ENCODE measurements at places on chromosomes 11 and 22.
A peak's percentile ranks its signal among the peaks of the same experiment; 100 is the strongest.

GRCh38 chr11:8168485-8169257, at the start of gene RIC3:
TSS of gene RIC3 (minus strand) at chr11:8169025. CDS start at chr11:8168989, 36 bp downstream.
- no peak for DNase-seq

DNA sequence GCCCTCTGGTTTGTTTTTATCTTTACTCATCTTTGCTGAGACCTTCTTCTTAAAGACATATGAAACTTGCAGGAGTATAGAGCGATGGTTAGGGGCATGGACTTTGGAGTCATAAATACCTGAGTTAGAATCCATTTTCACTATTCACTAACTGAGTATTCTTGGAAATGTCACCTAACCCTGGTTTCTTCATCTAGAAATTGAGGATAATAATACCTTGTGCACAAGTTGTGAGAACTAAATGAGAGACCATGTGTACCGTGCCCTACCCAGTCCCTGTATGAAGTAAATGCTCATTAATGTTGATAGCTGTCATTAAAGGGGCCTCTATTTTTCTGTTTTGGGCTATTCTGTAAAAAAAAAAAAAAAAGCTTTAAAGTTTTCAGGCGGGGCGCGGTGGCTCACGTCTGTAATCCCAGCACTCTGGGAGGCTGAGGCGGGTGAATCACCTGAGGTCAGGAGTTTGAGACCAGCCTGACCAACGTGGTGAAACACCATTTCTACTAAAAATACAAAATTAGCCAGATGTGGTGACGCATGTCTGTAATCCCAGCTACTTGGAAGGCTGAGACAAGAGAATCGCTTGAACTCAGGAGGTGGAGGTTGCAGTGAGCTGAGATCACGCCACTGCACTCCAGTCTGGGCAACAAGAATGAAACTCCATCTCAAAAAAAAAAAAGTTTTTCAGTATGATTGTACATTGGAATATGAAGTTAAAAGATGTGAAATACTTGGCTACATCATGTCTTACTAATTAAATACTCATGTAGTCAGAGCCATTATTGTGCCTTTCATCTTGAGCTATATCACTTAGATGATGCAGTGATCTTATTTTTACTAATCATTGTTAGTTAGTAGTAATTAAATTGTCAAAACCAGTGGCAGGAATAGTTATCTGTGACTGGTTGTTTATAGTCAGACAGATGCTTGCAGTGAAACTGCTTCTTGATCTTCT, 95.0 kb downstream of the AMOTL1 start:
- no peak for DNase-seq

GRCh38 chr11:75333022-75333806, 18.2 kb downstream of the ARRB1 start:
- DNase-seq = no peak

DNA sequence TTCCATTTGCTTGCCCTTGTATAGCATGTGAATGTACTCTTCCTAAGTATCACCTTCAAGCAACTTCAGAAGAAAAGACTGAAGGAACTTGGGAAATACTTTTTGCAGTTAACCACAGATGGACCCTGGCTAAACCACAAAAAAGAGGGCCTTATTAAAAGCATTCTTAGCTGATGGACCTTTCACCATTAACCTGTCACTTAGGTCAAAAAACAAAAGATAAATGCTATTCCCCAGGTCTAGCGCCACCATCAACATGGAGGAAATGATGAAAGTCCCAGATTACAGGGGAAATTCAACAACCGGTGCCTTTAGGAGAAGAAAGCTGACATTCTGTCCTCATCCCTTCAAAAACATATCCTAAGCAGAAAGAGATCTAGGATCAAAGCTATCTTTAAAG, 29.5 kb downstream of the STK33 start:
- no peak for DNase-seq

DNA sequence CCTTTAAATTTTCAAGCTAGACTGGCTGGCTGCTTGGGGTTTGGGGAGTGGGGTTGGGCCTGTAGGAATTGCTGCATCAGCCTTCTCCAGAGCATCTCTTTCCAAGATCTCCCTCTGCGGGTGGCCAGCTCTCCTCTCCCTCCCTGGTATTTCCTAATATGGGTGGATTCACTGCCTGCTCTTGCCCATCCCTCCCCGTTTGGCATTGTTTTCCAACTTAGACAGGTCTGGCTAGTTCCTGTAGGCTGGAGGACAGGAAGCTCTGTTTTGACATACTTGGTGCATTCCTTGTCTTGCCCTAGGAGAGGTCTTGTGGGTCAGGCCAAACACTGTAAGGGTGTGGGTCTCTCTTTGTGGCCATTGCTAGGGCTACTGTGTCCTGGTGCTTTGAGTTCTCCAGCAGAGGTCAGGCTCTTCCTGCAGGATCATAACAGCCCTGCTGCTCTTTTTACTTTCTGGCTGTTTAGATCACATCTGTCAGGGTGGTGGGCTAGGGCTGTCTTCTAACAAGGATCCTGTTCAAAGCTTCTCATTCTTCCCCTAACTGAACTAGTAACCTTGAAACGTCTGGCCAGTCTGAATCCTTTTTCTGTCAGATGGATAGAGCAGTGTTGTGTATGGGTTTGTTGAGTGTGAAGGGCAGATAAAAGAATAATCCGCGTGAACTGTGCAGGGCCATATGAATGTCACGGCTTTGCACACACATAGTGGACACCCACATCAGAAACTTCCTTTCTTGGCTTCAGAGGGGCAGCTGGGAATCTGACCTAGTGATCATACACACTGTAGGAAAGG, 18.3 kb upstream of the MICALL1 start:
- DNase-seq = peak; percentile 36

DNA sequence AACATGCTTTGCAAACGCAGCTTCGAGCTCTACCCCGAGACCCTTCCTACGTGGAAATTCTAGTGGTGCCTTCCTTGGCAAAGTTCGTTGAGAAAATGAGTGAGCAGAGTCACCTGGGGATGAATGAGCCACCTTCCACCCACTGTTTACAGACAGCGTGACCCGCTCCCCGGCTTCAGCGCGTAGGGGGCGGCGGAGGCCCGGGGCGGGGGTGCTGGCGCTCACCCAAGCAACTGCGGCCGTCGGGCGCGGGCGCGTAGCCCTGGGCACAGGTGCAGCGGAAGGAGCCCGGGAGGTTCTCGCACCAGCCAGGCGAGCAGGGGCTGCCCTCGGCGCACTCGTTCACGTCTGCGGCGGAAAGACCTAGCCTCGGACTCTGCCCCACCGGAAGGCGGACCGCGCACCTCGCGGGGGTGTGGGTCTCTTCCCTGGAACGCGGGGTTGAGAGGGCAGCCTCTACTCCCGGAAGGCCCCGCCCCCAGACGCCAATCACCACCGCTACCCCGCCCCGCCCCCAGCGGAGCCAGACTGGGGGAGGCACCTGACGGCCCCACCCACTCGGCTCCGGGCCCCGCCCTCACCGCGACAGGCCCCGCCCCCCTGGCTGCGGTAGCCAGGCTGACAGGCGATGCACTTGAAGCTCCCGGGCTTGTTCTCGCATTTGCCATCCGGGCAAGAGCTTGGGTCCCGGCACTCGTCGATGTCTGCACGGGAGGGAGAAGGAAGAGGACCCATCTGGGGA, 11.8 kb downstream of the LTBP3 start:
- DNase-seq = peak; percentile 37

- peak; percentile 77 for DNase-seq
These were observed 6.0 kb upstream of the OR5B21 start for GRCh38 chr11:58513747-58514367.

DNA sequence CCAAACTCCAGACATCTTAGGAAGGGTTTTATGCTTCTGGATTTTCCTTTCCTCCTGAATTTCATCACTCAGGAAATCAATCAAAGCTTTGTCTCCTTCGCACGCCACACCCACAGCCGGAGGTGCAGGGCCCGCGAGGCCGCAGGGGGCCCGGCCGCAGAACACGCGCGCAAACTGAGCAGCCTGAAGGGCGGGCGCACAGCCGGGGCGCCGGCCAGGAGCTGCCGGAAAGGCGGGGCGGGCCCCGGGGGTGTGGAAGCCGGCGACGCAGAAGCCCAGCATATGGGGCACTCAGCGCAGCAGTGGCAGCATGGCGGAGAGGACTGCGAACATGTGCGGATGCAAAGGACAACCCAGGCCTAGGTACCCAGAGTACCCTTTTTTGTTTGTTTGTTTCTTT, 33.1 kb upstream of the SPTBN2 start:
- DNase-seq = no peak

DNA sequence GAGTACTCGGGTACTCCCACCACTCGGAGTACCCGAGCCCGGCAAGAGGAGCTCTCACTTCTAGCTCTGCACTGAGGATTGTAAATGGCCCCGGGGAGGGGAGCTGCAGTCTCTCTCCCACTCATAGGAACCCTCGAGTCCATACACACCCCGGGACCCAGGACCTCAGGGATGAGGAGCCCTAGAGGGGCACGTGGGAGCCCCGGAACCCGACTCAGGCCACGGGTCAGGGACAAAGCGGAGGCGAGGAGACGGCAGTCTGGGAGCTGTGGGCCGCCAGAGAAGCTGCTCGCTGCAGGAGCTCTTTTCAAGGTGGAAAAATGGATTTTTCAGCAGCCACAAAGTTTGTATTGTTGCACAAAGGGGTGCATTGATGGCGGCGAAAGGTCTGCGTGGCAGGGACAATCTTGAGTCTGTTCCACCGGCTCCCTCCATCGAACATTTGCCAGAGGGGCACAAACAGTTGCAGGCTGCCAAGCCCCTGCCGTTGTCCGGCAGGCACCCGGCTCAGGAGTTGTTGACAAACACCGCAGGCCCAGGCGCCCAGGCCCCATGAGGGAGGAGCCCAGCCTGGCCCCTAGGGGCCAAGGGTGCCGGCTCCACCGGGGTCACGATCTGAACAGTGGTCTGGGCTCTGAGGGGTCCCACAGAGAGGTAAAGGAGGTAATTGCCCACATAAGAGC, 5.7 kb upstream of the FLI1 start:
- DNase-seq = no peak

DNA sequence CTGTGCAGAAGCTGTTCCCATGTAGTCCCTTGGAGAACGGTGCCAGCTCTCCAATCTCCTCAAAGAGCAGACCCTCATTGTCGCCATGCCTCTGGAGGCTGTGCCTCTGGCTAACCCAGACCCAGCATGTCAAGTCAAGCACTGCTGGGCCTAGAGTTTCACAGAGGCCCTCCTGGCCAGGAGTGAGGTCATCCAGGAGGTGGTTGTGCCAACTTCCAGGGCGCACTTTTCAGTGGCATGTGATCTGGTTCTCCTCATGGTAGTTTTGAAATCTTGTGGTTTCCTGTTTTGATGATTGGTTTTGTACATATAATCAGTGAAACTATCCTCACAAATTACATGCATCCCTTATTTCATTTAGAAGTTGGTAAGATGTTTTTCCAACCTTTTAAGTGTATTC, 78.9 kb downstream of the PPFIBP2 start:
- peak; percentile 22 for DNase-seq

DNA sequence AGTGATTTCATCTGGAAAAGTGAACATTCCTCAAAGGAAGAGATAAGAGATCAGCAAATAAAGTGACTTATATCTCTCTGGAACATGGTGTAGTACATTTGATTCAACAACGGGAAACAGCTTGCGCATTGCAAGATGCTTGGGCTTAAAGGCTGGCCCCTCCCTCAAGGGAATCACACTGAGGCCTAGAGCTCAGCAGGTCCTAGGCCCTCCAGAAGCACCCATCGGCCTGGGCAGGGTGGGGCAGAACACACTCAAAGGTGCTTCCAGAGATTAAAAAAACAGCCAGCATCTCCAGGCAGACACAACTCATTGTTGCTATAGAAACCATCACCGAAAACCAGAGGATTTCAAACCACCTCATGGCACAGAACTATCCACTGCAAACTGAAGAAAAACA, 69.0 kb upstream of the ARFGAP3 start:
- no peak for DNase-seq

DNA sequence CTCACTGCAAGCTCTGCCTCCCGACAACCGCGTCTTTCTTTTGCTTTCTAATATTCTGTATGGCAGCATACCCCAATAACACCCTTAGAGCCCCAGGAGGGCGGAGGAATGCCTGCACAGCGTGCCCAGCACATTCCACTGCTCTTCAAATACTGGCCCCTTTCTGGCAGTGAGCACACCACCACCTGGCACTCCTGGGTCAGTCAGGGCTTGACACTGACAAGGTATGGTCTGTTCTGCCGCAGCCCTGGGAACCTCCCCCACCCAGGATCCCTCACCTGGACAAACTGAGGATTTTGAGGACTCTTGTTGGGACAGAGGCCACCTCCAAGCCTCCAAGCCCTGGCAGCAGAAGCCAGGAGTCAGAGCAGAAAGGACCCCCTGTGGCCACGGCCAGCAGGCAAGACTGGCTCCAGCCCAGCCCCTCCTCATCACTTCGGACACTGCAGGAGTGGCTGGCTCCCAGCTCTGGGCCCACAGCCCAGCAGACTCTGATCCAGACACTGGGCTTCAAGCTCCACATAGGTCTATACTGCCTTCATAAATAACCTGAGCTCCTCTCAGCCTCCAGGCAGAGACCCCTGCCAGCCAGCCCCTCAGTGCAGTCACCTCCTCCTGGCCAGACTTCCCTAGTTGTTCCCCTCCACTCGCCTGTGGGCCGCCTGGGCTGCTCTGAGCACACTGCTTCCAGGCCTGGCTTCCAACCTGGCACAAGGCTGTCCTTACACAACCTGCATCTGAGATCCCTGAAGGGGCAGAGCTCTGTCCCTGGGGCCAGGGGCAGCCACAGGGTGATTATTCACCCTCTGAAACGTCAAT, 14.5 kb downstream of the CARS1 start:
- no peak for DNase-seq

DNA sequence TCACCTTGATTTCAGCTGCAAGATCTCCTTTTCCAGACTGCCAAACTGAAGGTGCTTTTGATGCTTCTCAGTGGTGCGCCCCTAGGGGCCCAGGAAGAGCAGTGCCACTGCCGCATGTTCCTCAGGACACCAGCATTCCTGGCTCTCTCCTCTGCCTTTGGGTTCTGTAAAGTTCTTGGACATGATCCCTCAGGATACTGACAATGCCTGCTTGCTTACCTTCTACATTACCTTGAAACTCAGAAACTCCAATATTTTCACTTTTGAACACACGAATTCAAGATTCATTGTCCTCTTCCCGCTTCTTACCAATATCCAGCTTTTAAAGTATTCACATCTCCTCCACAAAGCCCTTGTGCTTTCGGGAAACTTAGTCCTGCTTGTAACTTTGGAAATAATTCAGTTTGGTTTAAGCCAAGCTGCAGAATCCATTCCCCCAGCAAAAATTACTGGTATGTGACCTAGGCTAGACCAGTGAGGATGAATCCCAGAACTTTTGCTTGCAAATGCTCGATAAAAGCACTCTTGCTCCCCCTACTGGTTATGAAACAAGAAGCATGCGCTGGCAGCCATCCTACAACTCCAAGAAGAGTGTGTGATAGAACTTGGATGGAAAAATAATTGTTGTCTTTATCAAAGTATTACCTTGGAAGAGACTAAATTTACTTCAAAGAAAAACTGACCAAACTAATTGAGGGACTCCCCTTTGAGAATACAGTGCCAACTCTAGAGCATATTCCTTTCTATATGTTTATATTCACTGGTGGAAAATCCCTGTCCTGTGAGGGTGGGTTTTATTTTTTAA, 16.5 kb upstream of the OR5B21 start:
- DNase-seq = peak; percentile 85

- DNase-seq = no peak
These were observed 9.5 kb downstream of the OR5P2 start for GRCh38 chr11:7787239-7787638.

GRCh38 chr11:117997406-117997805, 11.2 kb downstream of the IL10RA start:
- DNase-seq = no peak

GRCh38 chr22:20531404-20532201, 24.2 kb downstream of the MED15 start:
- peak; percentile 98 for DNase-seq

Measured in ELR (cell line).